Activated CD8-positive, alpha-beta memory T cell treated with anti-CD3 and anti-CD28 coated beads, Interleukin-2, amount 10 ng/mL, durations not matched to agents 7 days and 5 days (primary cell): ENCODE measurements at places on chromosomes 1 and 21. TPM values are rescaled to one million over a fixed set of nuclear protein-coding genes. Genes with fewer than 3 reads are reported as not detected.

The C1orf53 gene
- total RNA-seq: 0.55 TPM

The SLC35E2B gene
- 50.9 TPM for total RNA-seq

The MIA3 gene
- total RNA-seq: 50.0 TPM

- H3K36me3 ChIP-seq: no peaks in the 10 kb centered on the region
- peaks cover 1% of the 10 kb centered on the region for H3K4me1 ChIP-seq
- no peak overlapping the region for H3K27ac ChIP-seq
- H3K4me3 ChIP-seq: no peak overlapping the region
Measured at GRCh38 chr21:41816583-41817165, 49.8 kb upstream of the RIPK4 start.

GRCh38 chr1:161198194-161198896 is 509 bp downstream of the ADAMTS4 start:
- H3K36me3 ChIP-seq: peaks cover 4% of the 10 kb centered on the region
- DNase-seq: no peak
- H3K4me1 ChIP-seq: peaks cover 54% of the 10 kb centered on the region
- H3K27me3 ChIP-seq: no peaks in the 10 kb centered on the region

DNA sequence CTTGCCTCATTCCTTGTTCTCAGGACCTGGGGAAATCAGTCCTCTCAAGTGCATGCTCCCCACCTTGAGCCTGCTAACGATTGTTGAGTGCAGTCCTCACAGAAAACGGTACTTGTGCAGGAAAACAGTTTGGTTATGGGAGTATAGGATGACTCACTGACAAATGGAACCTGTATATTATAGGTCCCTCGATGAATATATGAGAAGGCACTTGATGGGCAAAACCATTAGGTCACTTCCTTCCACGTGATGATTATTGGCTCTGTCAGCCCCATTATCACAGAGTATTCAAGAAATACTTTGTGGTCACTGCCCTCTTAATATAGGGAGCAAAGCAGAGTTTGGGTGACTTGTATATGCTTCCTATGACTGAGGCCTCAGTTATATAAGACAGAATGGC is 6.2 kb downstream of the CCDC17 start:
- H3K36me3 ChIP-seq: peaks cover 40% of the 10 kb centered on the region
- H3K27me3 ChIP-seq: no peaks in the 10 kb centered on the region
- no peaks in the 10 kb centered on the region for H3K4me1 ChIP-seq

- no peak overlapping the region for H3K27ac ChIP-seq
- no peaks in the 10 kb centered on the region for H3K4me1 ChIP-seq
- H3K4me3 ChIP-seq: no peak overlapping the region
- no peaks in the 10 kb centered on the region for H3K36me3 ChIP-seq
- H3K27me3 ChIP-seq: no peaks in the 10 kb centered on the region
Measured at GRCh38 chr1:79363430-79363829, 356.9 kb upstream of the ADGRL4 start.

DNA sequence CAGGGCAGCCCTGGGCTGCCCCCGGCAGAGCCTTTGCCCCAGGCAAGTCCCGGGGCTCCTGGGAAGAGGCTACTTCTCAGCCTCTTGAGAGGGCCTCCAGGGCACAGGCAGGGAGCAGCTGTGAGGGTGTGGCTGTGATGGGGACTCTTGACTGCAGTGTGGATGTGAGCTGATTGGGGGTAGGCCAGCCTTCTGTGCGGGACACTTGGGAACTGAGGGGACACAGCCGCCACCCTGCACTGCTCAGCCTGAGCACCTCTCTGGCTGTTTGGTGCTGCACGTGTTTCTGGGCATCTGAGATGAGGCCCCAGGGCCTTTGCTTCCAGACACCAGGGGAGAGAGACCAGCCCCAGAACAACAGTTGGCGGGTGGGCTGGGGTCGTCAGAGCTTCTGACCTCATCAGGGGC is 62.1 kb downstream of the SKI start:
- peak overlapping the region; percentile 69 for H3K4me3 ChIP-seq
- no peaks in the 10 kb centered on the region for H3K36me3 ChIP-seq
- H3K27ac ChIP-seq: peak overlapping the region; percentile 89
- peaks cover 64% of the 10 kb centered on the region for H3K4me1 ChIP-seq
- no peak for DNase-seq
- H3K27me3 ChIP-seq: no peaks in the 10 kb centered on the region
